Stimulated activated CD4-positive, alpha-beta T cell treated with anti-CD3 and anti-CD28 coated beads, Interleukin-4, amount 100 ng/mL, for 4 hours (primary cell): ENCODE measurements at places on chromosomes 4 and X.

- DNase-seq: no peak
Observed at GRCh38 chr4:121096629-121097028, 24.3 kb upstream of the NDNF start.

GRCh38 chrX:15953801-15954200 lies 99.2 kb upstream of the AP1S2 start:
- no peak for DNase-seq

- no peak for DNase-seq
Observed at GRCh38 chr4:114306946-114307345, 291.7 kb upstream of the UGT8 start.

DNA sequence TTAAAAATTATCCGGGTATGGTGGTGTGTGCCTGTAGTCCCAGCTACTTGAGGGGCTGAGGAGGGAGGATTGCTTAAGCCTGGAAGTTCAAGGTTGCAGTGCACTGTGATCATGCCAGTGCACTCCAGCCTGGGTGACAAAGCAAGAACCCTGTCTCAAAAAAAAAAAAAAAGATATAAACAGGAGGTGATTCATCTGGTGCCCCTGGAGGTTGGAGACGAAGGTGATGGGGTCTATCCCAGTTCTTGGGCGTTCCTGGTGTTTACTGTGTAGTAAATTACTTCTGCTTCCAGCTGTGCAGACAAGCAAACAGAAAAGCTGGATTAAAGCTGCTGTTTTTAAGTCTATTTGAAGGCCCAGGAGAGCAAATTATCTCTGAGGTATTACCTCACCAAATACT lies 19.9 kb downstream of the GPKOW start:
- no peak for DNase-seq

- no peak for DNase-seq
Observed at GRCh38 chr4:37645736-37646135, 40.4 kb downstream of the RELL1 start.

DNA sequence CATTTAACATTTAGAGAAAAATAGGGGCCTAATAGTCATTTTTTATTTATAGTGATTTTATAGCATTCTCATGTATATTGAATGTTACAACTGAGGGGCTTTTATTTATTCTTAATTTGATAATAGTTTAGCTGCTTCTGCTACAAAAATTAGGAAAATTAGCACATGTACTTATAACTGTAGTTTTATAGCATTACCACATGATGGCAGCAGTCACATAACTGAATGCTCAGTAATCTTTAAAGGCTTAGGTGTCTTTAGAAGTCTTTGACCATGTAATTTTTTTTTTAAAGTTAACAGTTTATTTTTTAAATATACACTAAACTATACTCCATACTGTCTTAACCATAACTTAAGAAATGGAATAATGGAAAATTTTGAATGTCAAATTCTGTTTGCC lies 136.6 kb downstream of the STAG2 start:
- no peak for DNase-seq

DNA sequence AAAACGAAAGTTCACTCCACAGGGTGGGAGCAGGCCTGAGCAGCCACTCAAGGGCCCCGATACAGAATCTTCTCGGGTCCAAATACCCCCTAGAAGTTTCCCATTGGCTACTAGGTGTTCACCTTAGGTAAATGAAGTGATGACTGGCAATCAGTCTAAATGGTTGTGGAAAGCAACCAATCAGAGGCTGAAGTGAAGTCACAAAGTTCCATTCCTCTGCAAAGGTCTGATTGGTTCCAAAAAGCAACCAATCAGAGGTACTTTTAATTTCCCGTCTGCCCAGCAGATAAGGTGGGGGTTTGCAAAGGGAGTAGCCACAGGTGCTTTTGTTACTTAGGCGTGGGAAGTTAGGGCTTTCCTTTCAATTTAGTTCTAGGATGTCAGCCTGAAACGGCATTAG lies 58.2 kb upstream of the NKAP start:
- DNase-seq: no peak

DNA sequence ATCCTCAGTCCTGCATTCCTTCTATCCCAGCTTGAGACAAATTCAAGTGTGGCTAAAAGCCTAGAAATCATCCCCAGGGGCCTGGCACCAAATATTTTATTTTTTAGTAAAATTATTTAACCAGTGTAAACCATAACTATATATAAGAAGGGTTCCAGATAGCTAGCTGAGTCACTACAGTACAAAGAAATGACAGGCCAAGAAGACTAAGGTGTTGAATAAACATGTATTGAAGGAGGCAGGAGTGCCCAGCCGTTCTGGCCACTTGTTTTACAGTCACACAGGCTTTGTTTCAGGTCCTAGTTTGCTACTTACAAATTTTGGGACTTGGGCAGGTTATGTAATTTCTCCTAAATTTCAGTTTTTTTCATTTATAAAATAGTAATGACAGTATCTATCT lies 225.9 kb upstream of the PITX2 start:
- no peak for DNase-seq

- no peak for DNase-seq
Observed at GRCh38 chr4:25916870-25917269, 2.9 kb downstream of the SMIM20 start.

DNA sequence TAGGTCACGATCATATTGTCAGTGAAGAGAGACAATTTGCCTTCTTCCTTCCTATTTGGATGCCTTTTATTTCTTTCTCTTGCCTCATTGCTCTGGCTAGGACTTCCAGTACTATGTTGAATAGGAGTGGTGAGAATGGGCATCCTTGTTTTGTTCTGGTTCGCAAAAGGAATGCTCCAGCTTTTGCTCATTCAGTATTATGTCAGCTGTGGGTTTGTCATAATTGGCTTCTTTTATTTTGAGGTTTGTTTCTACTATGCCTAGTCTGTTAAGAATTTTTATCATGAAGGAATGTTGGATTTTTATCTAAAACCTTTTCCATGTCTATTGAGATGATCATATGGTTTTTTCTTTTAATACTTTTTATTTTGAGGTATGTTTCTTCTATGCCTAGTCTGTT lies 152.3 kb upstream of the MAD2L1 start:
- no peak for DNase-seq

DNA sequence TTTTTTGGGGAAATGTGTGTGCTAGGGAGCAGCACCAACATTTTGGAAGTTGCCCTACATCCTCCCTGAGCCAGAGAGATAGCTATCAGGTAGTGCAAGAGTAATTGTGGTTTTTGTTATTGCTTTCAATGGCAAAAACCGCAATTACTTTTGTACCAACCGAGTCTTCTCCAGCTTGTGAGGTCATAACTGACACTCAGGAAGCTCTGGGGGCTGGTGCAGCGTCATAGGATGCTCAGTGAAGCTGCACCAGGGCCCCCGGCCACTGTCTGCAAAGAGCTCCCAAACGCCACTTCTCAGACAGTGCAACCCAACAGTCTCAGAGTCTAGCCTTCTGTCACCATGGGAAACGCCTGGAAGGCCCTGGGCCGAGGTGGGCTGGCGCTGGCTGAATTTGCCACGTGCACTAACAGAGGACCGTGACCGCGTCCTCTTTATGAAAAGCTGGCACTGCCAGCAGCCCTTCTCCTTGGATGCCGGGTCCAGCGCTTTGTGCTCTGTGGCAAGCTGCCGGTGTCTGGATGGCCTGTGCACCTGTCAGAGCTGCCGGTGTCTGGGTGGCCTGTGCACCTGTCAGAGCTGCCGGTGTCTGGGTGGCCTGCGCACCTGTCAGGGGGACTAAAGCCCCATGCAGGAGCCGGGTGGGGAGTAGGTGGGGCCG lies 19.4 kb downstream of the SH3TC1 start:
- DNase-seq: no peak

DNA sequence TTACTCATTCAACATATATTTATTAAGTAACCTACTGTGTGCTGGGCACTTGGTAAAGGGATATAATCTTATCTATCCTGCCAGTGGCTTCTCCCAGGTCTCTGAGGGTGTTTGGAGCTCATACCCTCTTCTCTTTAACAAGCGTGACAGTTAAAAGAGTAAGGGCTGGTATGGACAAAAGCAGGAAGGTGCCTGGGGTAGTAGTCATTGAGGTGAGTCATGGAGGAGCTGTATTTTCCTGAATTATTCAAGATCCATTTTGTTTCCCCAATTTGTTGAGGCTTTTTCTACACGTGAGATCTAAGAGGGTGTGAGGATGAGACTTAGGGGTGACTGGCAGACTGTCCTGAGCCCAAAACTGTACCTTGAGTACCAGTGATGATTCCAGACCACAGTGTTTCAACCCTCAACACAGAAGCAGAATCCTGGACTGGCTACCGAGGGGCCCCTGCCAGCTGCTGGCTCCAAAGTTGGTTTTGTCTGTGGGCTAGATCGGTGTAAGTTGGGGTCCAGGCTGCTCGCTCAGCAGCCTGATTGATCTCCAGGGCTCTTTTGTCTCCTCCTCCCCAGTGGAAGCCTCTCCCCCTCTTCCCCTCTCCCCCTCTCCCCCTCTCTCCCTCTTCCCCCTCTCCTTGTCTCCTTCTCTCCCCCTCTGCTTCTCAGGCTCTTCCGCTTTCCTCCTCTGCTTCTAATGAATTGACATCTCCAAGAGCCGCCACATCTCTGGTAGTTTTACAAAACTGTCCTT lies at the start of gene DRP2:
Gene DRP2 (plus strand): TSS at position 671 of the 748 bp plus-strand sequence. CDS start 11,862 bp downstream, outside the sequence.
- DNase-seq: no peak

DNA sequence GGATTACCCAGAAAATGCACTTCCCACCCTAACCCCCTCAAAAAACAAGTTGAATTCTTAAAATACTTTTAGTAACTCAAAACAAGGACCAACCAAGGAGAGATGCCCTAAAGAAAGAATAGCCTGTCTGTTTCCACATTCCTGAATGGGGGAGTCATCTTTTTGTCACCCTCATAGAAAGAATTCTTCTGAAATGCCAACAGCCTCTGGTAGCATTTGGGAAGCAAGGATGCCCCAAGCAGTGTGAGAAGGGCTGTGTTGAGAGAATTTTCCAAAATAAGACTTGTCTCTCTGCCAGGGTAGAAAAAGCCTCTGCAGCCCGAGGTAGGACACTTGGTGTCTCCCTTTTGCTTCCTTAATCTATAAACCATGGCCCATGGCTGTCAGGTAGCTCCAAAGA lies 173.1 kb upstream of the VCX3A start:
- DNase-seq: no peak

DNA sequence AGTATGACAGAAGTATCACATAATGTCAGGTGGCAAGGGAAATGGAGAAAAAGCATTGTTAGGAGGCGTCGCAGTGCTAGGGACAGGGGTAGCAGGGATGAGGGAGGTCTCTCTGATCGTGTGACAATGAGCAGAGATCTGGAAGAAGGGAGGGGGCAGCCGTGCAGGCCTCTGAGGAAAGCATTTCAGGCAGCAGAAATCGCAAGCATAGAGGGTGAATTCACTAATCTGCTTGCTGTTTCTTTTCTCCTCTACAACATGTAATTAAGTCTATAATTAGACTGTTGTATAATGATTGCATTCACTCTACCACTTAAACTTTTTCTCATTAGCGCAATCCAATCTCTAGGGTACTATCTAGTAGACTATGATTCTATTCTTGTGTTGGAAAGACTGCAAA lies 9.1 kb downstream of the CYP4V2 start:
- DNase-seq: no peak

DNA sequence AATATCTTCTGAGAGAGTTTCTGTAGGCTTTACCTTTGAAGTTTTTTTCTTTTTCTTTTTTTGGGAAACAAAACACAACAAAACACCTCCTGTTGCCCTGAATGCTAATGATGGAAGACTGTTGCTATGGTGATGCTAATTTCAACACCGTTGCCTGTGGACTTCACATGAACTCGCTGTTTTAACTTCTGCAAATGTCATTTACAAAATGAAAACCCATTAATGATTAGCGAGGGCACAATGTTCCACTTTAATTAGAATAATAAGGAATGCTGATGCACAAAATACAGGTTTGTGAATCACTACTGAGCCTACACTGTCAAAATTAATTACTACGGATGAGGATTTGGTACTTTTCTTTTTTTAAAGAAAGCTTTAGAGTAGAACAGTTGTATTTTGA lies 227.1 kb upstream of the FTHL17 start:
- DNase-seq: no peak

- DNase-seq: no peak
Observed at GRCh38 chr4:41569961-41570360, 32.0 kb downstream of the LIMCH1 start.

- no peak for DNase-seq
Observed at GRCh38 chr4:138565576-138565975, 323.4 kb upstream of the SLC7A11 start.

GRCh38 chrX:3550160-3550751 lies 163.2 kb downstream of the PRKX start:
- no peak for DNase-seq

DNA sequence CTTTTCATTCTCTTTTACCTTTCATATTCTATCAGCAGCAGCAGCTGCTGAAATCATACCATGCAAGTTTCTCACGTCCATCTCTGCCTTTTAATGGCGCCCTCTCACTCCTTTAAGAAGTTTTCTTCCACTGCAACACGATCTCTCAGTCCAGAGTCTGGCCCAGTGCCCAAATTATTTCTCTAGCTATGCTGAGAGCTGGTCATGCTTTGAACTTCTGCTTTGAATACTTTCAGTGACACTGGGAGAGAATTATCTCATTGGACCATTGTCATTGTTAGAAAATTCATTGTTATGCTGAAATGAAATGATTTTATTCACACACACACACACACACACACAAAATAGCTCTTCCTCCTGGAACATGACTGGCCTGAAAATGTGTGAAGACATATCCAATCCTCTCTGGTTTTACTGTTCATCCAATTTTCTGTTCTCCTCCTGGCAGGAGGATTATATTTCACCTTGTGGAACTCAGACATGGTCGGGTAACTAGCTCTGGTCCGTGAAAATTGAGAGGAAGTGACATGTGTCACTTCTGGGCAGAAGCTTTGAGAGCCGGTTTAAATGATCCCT lies 1.3 kb upstream of the PDHA1 start:
- DNase-seq: no peak

DNA sequence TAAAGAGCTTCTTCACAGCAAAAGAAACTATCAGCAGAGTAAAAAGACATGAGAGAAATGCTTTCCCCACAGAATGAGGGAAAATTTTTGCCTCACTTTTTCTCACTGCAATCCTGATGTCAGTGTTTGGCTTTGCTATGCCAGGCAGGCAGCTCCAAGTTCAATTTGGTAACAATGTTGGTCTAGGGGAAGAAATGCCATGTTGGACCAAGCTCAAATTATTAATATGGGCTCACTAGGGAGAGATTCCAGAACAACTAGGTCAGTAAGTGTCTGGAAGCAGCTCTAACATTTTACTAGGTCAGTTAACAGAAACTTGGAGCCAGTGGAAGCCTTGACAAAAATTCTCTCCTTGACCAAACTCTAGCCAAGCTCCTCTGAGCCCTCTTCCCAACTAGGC lies 95.4 kb downstream of the NAF1 start:
- DNase-seq: no peak

GRCh38 chr4:167893531-167893930 lies 198.8 kb upstream of the ANXA10 start:
- DNase-seq: no peak
